ENCODE measurements at places on chromosomes 5 and 9.

- no peak for DNase-seq
Measured at GRCh38 chr9:89687188-89687587, 82.4 kb downstream of the GADD45G start.

- DNase-seq: no peak
Measured at GRCh38 chr5:154086146-154086545, 47.4 kb downstream of the MFAP3 start.

DNA sequence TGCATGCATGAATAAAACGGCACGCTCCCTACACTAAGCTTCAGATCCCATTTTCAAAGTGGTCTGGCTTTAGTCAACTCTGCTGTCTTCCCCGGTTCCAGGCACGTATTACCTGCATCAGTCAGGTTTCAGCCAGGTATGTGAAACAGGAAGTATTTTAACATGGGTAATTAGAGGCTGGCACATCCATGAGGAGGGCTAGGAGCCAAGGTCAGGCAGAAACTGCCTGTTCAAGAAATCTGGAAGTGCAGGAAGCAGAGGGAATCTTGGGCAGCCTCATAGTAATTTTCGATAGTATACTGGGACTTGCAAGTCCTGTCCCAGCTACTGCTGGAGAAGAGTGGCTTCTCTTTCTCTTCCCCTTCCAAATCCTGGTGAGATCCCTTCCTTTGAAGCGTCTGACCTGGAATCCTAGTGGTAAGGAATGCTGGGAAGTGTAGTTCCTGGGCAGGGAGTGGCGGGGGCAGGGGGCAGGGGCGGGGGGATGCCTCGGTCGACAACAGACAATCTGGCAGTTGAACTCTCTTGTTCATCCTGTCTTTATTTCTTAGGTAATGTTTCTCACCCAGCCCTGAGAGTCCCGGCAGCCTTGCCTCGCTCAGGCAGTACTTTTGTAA, 403.1 kb downstream of the TLE4 start:
- DNase-seq: no peak

DNA sequence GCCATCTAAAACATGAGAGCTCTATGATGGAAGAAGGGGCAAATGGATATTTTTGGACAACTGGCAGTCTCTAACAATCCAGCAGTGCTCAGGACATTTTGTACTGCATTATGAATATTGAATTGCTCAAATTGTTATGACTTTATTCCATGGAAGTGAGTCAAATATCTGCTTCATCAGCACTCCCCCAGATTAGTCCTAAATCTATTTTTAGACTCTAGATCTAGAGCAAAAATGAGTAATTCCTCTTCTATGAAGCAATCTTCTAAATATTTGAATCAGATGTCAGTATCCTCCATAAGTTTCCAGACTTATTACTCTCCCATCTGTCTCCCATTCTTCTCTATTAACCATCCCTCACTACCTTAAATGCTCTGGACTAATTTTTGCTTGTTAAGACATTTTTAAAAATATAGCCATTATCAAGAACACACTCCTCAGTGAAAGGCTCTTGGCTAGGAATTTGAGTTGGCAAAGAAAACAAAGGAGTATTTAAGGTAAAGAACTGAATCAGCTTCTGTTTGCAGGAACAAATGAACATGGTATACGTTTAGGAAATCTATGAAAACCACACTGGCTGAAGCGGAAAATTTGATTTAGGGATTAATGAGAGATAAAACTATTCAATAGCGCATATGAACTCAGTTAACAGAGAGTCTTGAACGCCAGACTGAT, 300.9 kb downstream of the MCTP1 start:
- no peak for DNase-seq

- no peak for DNase-seq
Measured at GRCh38 chr5:51691538-51692079, 308.4 kb downstream of the ISL1 start.

GRCh38 chr5:80810425-80810824, 149.7 kb upstream of the RASGRF2 start:
- no peak for DNase-seq

DNA sequence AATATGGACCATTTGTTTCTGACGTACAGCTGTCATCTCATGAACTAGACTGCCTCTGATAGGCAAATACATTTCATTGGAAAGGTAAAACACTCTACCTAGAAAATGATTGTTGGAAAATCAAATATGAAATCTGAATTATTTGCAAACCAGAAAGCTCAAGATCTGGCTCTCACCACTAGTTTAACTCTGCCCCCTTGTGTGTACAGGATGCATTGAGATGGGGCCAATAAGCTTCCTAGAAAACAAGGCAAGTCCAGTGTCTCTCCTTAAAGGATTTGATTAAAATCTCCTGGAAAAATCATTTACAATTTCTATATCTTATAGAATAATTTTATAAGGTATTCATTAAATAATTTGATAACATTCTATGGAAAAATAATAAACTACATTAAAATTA, 311.9 kb upstream of the ANKH start:
- DNase-seq: no peak

- DNase-seq: no peak
Measured at GRCh38 chr5:85479849-85480248, 1095.2 kb upstream of the EDIL3 start.

DNA sequence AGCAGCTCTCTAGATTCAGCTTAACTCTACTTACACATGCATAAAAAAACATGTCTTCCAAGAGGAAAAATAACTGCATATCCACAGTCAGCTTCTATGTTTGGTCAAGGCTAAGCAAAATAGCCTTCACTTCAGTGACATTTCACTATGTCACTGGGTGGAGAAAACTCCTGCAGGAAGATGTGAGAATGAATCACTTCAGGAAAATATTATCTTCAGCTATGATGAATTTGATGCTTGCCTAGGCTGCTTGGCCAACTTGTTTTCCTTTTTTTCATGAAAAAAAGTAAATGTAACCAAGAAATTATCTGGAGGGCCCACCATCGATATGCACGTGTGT, 143.0 kb upstream of the ZNF608 start:
- DNase-seq: no peak

DNA sequence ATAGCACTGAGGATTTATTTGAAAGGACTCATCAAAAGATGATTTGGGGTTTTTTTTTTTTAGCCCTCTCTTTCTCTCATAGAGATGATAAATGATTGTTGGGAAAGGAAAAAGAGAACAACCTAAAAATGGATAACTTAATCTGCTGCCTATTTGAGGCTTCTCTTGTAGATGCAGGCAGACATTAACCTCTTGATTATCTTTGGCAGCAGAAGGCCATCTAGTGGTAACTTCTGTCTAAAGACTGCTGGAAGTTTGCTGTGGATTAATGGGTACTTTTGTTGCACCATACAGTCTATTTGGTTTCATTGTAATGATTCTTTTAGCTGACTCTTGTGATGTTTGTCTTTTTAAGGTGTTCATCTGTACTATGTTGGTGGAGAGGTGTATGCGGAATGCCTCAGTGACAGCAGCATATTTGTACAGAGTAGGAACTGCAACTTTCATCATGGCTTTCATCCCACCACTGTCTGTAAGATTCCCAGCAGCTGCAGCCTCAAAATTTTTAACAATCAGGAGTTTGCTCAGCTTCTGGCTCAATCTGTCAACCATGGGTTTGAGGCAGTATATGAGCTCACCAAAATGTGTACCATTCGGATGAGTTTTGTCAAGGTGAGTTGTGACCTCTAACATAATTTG, 18.8 kb downstream of the SMIM32 start:
- DNase-seq: peak; percentile 61

DNA sequence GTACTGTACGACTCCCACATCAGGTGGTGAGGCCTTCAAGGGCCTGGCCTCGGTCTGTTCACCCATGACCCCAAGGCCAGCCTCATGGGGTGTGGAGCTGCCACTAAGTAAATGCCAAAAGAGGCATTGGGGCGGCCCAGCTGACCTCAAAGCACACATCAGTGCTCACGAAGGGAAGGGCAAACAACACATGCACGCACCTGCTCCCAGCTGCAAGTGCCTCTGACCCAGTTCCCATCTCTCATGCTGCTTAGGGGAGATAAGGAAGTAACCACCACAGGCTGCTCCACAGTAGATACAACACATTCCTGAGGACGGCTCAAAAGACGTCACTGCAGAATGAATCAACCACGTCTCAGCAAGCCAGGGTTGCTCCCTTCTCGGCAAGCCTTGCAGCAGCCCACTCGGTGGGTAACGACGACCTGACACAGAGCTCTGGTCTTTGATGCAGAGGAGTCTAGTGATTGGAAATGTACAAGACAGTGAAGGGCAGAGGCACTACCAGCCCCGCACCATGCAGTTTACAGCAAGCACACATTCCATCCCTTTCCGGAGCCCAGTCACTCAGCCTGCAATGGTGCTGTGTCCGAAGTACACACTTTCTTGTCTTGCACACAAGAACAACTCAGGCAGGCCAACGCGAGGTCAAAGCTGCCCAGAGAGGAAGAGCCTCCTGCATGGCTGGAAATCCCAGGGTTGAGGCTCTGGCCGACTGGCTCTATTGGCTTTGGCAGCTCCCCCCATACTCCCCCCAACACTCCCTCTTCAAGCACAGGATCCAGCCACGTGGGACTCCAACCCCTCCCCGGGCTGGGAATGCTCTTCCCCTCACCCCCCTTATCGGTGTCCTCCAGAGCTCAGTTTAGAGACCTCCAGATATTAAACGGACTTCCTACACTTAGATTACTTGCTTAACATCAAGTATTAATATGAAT, 31.8 kb downstream of the FABP6 start:
- DNase-seq: peak; percentile 93

- no peak for DNase-seq
Measured at GRCh38 chr5:73801686-73802085, 175.7 kb downstream of the ARHGEF28 start.

GRCh38 chr9:12935714-12936113, 160.9 kb downstream of the LURAP1L start:
- no peak for DNase-seq

- DNase-seq: no peak
Measured at GRCh38 chr5:1100664-1101574, 10.9 kb downstream of the SLC12A7 start.

DNA sequence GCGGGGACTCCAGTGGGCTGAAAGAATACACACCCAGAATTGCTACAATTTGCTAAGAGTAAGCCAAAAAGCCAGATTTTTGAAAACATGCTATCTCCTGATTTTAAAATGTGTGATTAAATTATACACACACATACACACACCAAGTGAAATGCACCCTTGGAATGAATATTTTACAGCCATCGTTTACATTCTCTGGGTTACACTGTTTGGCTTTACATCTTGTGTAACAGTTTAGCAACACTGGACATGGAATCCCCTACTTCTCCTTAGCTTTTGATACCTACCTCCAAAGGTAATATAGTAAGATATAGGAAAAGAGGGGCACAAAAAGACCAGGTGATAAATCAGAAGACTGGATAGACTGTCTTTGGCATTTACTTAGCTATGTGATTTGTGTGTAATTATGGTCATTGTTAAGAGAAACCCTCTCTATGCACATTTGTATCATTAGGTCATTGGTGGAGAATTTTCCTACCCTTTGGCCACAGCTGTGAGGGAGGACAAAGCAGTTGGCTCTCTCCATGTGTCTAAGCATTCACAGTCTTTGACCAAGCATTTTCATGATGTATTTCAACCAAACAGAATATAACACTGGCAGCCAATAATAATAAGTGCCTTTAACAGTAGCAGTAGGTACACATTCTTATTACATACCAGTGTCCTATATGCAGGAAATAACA, 7.6 kb downstream of the SVEP1 start:
- no peak for DNase-seq

GRCh38 chr5:130605234-130605633, 559.8 kb downstream of the HINT1 start:
- no peak for DNase-seq

DNA sequence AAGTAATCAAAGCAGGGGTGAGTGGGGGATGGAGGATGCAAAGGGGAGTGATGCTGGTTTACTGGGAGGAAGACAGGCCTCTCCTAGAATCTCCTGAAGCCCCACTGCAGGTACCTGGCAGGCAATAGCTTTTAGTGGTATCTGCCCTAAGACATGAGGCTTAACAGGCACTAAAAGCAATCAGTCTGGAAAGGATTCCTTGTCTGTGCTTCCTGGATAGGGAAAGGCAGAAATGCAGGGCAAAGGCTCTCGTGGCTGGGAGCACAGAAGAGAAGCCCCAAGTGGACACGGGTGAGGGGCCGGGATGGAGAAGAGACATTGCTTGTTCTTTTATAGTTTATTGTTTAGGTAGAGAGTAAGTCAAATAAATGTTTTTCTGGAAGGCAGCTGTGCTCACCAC, 40.1 kb downstream of the CCNJL start:
- DNase-seq: no peak

GRCh38 chr5:41325074-41325473, 111.7 kb upstream of the C6 start:
- no peak for DNase-seq

- no peak for DNase-seq
Measured at GRCh38 chr9:119074017-119074416, 295.2 kb downstream of the BRINP1 start.

DNA sequence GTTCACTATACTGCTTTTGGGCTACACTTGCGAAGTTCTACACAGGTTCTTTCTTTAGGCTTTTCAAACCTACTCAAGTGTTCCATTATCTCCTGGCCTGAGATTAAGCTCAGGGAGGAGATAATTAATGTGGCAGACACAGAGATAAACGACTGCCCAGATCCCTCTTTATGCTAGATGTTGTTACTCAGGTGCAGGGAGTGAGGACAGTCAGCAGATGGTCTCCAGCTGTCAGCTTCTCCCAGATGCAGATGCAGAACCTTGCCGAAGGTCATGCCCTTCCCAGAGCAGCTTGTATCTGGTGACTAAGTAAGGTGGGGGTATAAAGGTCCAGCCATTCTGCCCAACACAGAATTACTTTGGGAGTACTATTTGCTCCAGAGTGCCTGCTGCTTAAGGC, 166.2 kb downstream of the ZNF462 start:
- no peak for DNase-seq

GRCh38 chr9:34413231-34413852, 36.6 kb upstream of the MYORG start:
- peak; percentile 22 for DNase-seq

DNA sequence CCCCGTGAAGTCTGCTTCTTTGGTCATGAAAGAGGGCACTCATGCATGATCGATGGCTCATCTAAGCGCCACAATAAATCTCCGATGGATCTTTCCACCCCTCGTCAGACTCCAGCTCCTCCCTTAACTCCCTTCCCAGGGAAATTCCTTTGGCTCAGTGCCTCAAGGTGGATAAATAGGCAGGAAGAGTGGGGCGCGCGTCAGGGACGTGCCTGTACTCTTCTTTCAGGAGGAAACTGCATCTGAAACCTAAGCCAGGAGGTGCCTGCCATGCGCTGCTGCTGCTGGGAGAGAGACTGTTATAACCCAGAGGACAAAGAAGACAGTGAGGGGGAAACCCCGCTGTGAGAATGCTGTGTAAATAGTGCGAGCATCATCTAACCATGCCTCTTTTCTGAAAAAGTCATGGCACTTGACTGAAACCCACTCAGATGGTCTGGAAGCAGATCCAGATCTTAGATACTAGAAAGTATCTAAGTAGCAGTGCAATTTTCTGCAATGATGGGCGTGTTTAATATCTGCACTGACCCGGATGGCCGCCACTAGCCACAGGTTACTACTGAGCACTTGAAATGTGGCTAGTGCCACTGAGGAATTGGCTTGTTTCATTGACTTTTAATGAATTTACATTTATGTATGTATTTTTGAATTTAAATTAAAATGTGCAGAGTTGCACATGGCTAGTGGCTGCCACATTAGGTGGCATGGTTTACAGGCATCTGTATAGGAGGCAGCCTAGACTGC, 120.3 kb upstream of the BASP1 start:
- DNase-seq: no peak

- peak; percentile 30 for DNase-seq
Measured at GRCh38 chr9:14383294-14383693, 69.4 kb upstream of the NFIB start.

- peak; percentile 59 for DNase-seq
Measured at GRCh38 chr9:127809540-127810377, 7.1 kb downstream of the FPGS start.

- DNase-seq: no peak
Measured at GRCh38 chr5:16378762-16379161, 86.8 kb downstream of the ZNF622 start.
